ENCODE measurements at places on chromosomes 3 and 15.

- no peak for DNase-seq
These were observed 76.8 kb upstream of the LRIG1 start for GRCh38 chr3:66577426-66578203.

DNA sequence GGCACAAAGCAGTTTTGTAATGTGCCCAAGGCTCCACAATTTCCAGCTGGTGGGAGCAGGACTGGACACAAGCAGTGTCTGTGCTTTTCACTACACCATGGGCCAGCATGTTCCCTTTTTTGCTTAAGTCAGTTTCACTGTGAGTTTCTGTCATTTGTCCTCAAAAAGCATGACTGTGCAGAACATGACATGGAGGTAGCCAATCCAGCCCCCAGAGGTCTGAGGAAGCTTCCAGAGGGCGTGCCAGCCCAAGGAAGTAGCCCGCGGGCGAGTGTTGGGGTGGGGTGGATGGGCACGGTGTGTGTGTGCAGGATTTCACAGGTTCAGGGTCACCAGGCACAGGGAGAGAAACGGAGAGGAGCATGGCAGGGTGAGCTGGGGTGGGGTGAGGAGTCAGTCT lies 8.0 kb upstream of the EEFSEC start:
- no peak for DNase-seq

DNA sequence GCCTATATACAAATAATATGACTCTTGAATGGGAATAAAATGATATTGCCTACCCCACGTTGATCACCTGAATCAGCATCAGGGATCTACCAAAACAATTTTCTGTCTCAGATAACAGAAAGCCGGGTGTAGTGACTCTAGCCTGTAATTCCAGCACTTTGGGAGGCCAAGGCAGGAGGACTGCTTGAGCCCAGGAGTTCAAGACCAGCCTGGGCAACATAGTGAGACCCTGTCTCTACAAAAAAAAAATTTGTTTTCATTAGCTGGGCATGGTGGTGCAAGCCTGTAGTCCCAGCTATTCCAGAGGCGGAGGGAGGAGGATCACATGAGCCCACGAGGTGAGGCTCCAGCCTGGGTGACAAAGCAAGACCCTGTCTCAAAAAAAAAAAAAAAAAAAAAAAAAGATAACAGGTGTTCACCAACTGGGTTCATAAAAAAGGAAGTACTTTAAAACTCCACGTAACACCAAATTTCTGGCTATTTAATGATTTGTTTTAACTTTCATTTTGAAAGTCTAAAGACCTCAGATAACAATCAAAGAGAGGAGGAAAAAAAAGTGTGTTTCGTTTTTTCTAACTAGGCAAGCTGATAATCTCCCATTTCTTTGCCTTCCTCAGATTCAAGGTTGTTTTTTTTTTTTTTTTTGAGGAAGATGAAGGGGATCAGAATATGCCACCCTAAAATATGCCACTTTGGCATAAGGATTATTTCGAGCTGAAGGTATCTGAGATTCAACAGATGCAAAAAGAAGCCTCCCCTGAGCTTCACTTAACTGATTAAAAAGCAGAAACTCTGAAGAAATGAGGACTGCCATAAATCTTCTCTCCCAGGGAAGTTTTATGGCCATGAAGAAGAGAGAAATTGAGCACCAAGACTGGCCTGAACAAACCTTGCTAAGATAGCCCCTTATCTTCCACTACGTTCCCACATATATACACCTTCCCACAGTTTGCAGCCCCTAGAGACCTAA lies 44.1 kb downstream of the TRANK1 start:
- DNase-seq: no peak

GRCh38 chr15:89384176-89384604 lies 49.6 kb upstream of the POLG start:
- no peak for DNase-seq

- DNase-seq: no peak
These were observed 19.4 kb upstream of the MFSD1 start for GRCh38 chr3:158782283-158782989.

DNA sequence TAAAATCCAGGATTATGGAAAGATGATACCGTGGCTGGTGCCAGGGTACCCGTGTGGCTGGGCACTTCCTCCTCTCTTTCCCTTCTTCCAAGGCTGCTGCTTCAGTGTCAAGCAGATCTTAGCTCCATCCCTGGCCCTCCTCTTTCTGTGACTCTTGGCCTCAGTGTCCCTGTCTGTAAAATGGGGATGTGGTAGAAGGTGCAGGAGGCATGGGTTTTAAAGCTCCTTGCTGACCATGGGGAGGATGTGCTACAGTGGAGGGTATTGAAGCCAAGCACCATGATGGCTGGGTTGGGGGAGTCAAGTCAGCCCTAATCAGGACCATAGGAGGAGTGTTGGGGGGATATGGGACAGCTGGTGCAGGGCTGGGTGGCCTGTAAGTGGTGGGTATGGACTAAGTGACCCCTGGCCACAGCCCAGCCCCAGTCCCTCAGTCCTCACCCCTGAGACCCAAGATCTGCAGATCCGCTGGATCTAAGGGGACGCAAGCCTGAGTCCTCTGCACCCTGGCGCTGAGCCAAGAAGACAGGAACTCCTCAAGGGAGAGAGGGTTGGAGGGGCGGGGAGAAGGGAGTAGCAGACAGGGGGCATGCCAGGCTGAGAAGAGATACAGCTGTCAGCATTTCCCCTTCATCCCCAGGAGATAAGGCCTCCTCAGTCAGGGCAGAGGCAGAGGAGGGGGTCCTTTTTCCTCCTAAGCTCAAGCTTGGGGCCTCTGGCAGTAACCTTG lies 12.0 kb downstream of the PTH1R start:
- DNase-seq: no peak

DNA sequence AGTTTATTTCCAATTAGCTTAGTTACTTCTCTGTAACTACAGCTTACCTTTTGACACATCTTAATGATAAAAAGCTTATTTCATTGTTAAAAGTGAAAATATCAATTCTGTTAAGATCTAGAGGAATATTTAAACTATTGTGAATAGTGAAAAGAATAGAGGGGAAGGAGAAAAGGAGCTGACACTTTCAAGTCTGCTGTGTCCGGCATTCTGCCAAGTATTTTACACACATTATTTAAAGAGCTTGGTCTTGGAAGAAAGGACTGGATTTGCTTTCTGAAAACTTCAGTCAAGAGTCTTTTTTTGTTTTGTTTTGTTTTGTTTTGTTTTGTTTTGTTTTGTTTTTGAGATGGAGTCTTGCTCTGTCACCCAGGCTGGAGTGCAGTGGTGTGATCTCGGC lies 34.8 kb downstream of the CCDC80 start:
- no peak for DNase-seq

- no peak for DNase-seq
These were observed 6.0 kb downstream of the SLC6A1 start for GRCh38 chr3:10998542-10998941.

DNA sequence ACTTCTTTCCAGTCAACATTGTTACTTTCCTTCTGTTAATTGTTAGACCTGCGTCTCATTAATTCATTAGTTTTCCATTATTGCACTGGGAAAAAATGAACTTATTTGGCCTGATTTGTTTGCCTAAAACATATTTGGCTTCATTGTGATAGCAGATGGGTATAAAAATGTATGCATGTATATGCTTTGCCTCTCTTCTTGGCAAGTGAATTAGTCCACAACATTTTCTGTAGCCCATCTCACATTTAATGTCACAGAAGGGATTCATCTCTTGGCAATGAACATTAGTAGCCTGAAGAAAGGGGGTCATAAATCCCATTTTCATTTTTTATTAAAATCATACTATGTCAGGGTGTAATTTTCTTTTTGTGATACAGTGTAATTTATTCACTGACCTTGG lies 125.2 kb downstream of the TUSC7 start:
- no peak for DNase-seq

DNA sequence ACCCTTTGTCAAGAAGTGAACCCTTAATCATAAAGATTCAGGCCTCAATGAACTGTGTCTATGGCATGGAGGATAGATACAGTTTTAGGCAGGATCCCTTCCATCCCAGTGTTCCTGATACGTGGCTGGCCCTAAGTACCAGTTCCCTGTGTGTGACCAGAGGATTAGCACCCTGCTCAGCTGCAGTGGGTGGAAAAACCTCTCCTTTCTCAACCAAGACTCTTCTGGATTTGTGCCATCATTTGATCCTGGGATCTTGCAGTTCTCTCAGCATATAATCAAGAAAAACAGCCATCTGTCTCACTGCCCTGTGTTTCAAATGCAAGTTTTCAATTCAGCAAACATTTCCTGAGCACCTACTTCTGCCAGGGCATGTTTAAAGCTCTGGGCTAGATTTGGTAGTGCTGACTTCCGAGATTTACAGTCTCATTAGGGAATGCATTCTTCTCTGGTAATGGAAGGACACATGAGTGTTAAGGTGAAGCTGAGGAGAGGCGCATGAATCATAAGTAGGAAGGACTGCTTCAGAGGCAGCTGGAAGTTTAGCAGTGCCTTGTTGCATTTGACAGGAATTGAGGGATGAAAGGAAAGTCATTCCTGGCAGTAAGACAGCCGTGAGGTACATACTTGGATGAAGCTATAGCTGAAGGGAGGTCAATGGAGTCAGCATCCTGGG lies 388.3 kb downstream of the MFSD1 start:
- no peak for DNase-seq

DNA sequence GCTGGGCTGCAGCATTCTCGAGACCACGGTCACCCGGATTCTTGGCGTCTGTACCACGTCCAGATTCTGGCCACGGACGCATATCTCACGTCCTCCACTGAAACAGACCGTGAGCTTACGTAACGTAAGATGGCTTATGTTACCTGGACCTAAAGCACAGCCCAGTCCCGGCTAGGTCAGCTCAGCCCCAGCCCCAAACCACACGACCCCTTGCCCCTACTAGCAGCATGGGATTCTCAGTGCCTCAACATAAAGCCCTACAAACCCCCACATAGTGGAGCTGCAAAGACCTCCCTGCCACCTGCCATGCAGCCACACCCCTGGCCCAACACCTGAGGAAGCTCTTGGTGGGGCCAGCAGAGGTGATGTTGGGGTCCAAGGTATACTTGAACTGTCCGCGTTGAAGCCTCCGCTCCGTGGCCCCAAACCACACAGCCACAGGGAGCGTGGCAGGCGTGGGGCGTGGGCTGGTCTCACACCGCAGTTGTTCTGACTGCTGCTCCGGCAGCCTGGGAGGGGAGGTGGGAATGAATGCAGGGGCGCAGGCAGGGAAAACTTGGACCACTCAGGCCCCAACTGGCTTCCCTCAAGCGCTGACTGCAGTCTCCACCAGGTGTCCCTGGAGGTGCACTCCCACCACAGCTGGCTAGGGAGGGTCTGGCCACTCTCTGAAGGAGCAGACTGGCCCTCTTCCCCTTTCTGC lies 14.5 kb downstream of the PLXNB1 start:
- DNase-seq: no peak
